ENCODE measurements at places on chromosomes 5 and 9.

DNA sequence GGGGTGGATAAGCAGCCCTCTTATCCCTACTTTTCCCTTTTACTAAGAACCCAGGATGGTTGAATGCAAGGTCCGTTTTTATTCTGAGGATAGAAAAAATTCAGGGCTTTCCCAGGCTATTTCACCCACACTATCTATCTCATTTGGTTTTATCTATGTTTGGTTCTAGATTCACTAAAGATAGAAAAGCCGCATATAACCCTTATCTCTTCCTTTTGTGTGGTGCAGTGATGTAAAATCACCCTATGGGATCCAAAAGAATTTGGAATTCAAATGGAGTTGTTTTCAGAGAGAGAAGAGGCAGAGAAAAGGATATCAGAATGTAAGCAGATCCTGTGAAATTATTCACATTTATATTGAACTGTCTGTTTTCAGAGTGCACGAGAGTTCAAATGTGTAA lies 236.3 kb upstream of the RFX3 start:
- no peak for DNase-seq

GRCh38 chr9:35905912-35906679 lies at the start of gene HRCT1:
Gene HRCT1, plus strand, starts transcription at chr9:35906202. Its CDS starts 86 bp downstream, at chr9:35906288.
- peak; percentile 96 for DNase-seq

GRCh38 chr9:107337676-107338590 lies 54.9 kb downstream of the RAD23B start:
- DNase-seq = no peak

DNA sequence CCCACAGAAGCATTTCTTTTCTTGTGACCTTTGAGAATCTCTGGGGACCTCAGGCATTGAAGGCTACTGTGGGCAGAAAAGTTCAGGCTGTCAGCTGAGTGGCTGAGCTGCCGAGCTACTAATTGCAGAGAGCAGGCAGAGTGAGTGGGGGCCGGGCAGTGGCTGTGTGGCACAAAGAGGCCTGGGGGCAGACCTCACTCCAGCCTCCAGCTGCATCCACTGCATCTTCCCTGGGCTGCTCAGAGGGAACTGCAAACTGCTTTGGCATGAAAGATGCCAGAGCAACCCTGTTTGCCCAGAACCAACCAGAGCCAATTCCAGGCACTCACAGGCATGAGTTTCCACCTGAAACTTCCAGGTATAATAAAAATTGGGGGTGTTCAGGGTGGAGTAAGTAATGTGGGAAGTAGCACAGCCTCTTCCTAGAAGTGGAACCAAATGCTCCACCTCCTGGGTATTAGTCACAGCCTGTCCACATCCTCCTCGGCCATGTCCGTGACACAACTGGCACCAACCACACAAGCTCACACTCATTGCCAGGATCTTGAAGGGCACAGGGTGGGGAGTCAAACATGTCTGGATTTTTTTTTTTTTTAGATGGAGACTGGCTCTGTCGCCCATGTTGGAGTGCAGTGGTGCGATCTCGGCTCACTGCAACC lies 548.9 kb downstream of the BNC2 start:
- no peak for DNase-seq

- DNase-seq = peak; percentile 64
Measured at GRCh38 chr9:127854184-127854806, at the start of gene ENG. Gene ENG, minus strand, starts transcription at chr9:127854658. Its CDS starts 303 bp downstream, at chr9:127854355.

DNA sequence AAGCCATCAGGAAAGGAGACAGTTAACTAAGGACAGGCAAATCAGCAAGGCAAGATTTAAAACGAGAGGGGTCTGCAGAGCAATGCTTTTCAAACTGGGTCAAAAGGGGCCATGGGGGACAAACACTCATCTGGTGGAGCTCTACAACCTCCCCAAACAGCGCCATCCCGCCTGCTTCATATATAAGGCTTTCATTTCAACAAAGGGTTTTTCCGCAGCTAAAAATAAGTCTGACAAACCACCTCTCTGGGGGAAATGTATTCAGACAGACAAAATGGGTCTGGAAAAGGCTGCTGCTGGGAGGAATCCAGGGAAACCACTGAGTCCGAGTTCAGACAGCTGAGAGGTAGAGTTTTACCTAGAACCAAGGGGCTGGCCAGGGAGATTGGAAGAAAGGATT lies 8.3 kb upstream of the SEPTIN8 start:
- no peak for DNase-seq

DNA sequence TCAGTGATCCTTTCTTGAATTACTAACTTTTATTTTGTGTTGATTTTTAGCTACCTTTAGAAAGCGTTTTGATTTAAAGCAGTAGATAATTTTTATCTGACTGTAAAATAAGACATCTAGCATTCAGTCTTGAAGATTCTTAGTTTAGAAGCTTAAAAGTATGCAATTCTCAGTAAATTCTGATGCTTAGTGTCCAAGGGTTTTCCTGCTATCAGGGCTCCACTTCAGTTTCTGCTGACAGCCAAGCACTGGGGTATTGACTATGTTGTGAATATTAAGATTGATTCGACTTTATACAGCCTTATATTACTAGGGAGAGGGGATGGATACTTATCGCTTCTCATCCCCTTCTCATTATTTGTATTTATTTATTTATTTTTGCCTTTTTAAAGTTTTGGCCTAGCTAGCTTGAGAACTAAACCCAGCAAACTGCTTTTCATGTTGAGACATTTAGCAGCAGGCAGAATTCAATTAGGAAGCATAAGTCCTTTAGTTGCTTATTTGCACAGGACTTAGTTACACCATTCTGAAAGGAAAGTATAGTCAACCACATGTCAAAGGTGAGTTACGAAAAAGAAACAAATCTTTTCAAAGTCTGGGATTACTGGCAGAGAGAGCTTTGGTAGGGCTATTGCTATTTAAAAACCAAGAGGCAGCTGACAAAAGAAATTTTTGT lies 2.9 kb downstream of the PBX3 start:
- DNase-seq = no peak

DNA sequence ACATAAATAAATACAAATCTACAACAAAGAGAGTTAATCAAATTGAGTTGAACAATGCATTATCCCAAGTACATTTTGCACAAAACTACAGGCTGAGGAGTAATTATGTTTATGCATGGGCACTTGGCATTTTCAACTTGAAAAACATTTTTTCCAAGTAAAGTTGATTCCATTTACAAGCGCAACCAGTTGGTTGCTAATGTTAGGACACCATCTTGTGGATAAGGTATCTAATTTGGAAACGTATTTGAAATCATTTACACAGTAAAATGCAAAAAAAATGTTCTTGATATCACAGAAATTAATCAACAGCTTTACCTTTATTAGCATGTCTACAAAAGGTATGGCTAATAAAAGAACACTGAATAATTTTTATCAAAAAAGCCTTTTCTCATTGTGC lies 18.8 kb downstream of the FTMT start:
- DNase-seq = no peak

GRCh38 chr5:181236471-181236870 lies 7.2 kb downstream of the RACK1 start:
- no peak for DNase-seq

- DNase-seq = no peak
Measured at GRCh38 chr5:161686149-161686548, 628 bp downstream of the GABRA6 start.

DNA sequence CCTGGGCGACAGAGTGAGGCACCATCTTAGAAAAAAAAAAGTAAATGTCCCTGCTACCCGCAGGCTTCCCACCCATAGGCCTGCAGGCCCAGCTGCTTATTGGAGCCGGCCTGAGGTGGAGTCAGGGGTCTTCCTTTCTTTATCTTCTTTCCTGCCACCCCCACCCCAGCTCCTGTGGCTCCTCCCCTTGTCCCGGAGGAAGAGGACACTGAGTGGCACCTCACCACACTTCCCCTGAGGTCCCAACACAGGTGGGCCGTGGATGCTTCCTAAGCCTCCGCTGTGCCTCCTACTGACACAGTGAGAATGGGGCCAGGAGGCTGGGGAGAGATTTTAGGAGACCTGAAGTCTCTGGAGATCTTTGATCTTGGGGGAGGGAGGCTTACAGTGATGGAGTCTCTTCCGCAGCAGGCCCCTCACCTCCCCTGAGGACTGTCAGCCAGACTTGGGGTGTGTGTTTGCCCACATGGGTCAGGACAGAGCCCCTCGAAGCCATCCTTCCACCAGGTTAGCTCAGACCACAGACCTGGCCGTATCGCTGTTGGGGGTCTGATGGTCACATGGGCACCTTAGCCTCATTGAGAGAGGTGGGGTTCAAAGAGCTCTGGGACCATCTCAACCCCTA lies 135.4 kb upstream of the IER5L start:
- DNase-seq = no peak

DNA sequence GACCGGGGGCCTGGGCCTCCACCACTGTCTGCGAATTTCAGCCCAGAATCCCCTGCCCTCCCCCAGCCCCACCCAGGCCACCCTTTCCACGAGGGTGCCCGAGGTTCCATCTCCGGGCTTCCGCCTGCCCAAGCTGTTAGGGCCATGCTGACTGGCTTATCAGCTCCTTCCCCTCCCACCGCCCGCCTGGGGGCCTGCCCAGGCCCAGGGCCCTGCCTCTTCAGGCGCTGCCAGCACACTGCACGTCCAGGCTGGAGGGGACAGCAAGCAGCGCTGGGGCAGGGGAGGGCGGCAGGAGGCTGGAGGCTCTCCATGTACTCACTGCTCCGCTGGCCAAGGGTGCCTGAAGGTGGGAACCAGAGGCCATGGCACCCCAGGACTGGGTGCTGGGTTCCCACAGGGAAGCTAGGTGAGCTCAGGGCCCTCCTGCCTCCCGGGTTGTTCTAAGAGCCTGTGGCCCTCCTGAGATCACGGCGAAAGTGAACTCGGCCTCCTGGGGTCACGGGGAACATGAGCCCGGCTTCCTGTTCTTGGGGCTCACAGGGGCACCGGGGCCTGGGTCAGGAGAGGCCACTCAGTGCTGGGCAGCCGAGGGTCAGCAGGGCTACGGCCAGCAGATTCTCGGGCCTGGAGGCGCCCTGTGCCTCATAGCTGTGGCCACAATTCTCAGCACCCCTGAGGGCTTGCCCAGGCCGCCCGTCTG lies 57.7 kb upstream of the EGFL7 start:
- DNase-seq = peak; percentile 86

DNA sequence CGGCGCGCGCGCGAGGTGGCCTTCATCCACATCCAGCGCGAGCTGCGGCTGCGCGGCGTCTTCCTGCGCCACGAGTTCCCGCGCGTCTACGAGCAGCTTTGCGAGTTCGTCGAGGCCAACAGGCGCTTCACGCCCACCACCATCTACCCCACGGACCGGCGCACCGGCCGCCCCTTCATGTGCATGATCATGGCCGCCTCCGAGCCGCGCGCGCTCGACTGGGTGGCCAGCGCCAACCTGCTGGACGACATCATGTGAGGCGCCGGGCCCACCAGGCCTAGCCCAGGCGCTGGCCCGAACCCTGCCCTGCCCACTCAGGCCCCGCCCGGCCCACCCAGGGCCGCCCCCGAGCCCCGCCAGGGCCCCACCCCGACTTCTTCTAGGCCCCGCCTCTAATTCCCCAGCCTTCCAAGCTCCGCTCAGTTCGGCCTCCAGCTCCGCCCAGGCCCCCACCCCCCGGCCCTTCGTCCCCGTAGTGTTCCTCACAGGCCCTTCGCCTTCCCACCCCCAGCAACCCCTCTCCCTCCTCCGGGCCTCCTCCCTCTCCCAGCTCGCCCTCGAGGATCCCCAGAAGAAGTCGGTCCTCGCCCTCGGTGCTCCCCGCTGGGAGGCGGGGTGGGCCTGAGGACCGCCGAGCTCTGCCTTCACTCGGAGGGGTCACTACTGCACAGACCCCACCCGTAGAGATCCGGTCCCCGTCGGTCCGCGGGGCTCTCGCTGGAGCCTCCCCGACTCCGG lies 2.0 kb upstream of the PHPT1 start:
- peak; percentile 89 for DNase-seq

GRCh38 chr5:34626036-34626435 lies 30.1 kb upstream of the RAI14 start:
- DNase-seq = no peak

DNA sequence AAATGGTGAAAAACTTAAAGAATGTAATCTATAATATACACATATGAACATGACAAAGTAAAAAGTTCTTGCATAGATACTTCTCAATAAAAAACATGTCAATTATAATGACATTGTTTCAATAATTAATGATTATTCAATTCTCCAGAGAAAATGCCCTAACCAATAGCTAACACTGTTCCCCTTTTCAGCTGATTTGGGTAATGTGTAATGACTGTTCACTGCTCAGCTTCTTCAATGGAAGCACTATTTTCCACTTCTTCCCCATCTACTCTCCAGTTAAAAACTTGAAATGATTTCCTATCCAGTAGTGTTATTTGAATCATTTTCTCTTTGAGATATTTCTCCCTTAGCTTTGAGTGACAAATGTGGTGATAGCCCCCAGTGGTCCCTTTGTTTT lies 62.3 kb downstream of the CEP120 start:
- no peak for DNase-seq

DNA sequence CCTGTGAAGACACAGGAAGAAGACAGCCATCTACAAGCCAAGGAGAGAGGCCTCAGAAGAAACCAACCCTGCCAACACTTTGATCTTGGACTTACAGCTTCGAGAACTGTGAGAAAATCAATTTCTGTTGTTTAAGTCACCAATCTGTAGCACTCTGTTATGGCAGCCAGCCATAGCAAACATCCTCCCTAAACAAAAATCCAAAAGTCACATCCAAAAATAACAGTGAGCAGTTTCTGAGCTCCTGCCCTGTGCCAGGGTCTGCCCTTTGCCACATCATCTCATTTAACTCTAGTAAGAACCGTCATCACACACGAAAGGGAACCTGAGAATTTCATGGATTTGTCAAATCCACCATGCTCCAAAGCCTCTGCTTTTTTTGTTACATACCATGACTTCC lies 118.8 kb downstream of the TRIM36 start:
- DNase-seq = no peak

GRCh38 chr5:172821340-172821985 lies 12.6 kb upstream of the ERGIC1 start:
- DNase-seq = no peak
